Endothelial cell of umbilical vein (primary cell): ENCODE measurements at places on chromosomes 6 and 20. TPM values are rescaled to one million over a fixed set of nuclear protein-coding genes. Genes with fewer than 3 reads are reported as not detected.

DNA sequence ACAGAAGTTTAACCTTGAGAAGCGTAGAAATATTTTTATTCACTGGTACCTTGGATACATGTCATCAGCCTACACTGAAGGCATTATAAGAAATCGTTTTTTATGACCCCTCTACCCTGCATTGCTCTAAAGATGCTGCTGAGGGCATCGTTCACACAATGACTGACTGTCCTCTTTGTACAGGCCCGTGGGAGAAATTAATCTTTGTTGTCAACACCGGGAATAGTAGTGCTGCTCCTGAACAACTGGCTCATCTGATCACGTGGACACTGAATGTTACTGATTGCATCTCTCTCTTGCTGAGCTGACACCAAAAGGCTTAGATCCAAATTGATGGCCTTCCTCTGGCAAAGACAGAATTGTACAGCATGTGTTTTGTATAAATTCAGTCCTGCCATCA, 157.1 kb upstream of the SMLR1 start:
- DNase-seq, result no peak

DNA sequence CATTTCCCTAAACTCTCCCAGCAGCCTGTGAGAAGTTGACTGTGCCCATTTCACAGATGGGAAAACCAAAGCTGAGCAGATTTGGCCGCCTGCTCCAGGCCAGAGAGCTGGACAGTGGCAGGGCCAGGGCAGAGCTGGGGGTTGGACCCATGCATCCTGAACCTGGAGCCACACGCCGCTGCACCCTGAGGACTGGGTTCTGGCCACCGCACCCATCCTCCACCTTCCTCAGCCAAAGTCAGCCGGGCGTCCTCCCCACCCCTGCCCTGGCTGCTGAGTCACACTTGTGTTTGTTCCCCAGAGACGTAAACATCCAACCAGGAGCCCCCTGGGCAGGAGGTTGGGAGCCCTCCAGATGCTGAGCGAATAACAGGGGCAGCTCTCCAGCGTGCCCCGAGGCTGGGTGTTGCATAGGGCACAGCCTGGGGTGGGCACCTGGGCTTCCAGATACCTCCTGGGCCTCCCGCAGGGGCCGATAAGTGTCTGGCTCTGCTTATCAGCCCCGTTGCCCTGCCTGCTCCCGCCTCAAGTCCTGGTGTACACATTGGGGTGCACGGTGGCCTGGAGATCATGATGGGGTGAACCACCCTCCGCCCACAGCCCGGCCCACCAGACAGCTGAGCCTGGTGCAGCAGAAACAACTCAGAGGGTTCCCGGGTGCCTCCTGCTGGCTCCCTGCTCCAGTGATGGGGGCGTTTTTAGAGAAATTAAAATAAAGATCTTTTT, 23.8 kb downstream of the RBM38 start:
- DNase-seq, result no peak

Gene HS3ST5
- polyA plus RNA-seq, result not detected in 2 replicates

DNA sequence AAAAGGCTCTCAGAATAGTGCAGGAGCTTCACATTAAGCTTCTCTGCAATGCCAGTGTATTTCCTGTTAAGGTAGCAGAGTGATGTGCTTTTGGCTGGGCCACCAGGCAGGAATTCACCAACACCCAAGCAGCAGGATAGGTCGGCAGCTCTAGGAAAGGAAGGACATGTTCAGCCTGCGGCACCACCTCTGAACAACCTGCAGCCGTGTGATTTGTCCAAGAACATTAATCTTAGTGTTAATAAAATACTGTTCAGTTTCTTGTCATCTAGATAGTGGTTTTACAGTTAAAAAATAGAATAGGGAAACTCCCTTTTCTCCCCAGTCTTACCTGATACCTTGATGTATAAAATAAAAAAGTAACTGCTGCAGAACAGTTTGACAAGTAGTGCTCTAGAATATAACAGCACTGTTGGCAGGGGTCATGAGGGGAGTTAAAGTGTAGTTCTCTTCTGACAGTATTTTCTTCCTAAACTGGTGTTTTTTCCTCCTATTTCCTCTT, 18.8 kb downstream of the ZNF292 start:
- no peak for DNase-seq

- no peak for DNase-seq
Observed at GRCh38 chr6:11972806-11973205, 39.3 kb upstream of the HIVEP1 start.

DNA sequence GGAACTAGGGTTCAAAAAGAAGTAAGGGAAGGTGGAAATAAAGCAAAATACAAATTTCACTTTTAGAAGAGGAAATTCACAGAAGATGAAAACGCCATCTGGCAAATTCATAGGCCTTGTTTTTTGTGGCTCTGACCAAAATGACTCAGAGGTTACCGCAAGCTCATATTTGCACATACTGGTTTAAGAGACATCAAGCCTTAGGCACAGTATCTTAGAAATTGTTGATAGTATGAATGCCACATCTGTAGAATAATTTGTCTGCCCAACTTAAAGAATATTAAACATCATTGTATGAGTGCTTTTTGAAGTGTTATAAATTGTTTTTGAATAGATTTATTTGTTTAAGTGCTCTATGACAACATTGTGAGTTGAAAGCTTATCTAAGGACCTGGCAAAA, 10.6 kb downstream of the TAAR1 start:
- peak; percentile 27 for DNase-seq

Gene MYB
- 0.10 and 0.14 TPM in 2 replicates for polyA plus RNA-seq

Gene AKAP12
- polyA plus RNA-seq, result 36.4 and 46.9 TPM in 2 replicates

DNA sequence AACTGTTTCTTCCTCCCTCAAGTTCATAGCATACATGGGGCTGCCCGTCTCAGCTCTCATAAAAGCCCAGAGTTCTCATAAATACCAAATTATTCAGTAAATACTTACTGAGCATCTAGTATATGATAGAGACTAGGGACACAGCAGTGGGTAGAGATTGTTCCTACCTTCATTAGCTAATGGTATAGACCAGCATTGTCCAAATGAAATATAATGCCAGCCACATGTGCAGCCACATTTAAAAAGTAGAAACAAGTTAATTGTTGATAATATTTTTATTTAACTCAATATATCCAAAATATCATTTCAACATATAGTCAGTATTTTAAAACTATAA, 1.2 kb downstream of the TTLL9 start:
- DNase-seq, result no peak

GRCh38 chr20:36465109-36466080, 75.9 kb upstream of the MYL9 start:
- peak; percentile 44 for DNase-seq

DNA sequence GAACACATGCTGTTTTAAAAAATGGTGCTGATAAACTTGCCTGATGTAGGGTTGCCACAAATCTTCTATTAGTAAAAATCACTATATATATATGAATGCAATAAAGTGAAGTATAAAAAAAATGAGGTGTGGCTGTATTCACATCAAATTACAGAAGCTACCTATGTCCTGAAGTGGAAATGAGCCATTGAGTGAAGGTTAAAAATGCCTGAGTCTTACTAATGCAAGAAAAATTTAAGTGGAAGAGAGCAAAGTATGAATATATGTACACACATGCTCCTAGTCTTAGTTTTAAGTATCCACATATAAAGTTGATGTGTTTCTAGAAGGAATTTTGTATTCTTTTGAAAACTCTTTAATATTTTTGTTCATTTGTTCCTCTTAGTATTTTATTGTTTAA, 808.3 kb upstream of the MAN1A1 start:
- no peak for DNase-seq

- DNase-seq, result peak; percentile 90
Observed at GRCh38 chr6:5132731-5133130, 47.6 kb downstream of the PPP1R3G start.

DNA sequence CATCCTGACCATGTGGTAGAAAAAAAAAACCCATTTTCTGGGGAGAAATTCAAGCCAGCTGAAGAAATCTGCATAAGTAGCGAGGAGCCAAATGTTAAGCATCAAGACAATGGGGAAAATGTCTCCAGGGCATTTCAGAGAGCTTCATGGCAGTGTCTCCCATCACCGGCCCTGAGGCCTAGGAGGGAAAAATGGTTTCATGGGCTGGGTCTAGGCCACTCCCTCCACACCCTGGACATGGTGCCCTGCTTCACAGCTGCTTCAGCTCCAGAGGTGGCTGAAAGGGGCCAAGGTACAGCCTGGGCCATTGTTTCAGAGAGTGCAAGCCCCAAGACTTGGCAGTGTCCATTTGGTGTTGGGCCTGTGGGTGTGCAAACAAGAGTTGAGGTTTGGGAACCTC, 34.4 kb upstream of the B3GAT2 start:
- no peak for DNase-seq

DNA sequence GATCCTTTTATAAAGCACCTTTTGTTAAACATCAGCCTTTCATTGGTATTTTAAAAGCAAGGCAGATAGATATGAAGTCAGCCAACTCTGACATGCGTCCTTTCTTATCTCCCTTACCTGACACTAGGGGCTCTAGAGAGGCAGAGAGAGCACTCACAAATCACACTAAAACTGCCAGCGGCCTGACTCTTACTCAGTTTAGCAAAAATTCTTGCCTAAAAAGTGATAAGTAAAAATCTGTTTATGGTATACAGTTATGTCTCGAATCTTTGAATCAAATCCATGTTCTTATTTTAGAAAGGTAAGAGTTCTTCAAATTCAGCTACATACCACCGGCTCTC, 10.4 kb upstream of the TDRD6 start:
- DNase-seq, result no peak

- DNase-seq, result no peak
Observed at GRCh38 chr6:7165890-7166267, 58.1 kb downstream of the RREB1 start.

- DNase-seq, result no peak
Observed at GRCh38 chr20:54608039-54608745, 132.8 kb downstream of the DOK5 start.
